ENCODE measurements at places on chromosomes 6 and 20. TPM values are rescaled to one million over a fixed set of nuclear protein-coding genes. Genes with fewer than 3 reads are reported as not detected.

The PLN gene
- total RNA-seq = 0.60 TPM

The DDX27 gene
- 33.9 TPM for total RNA-seq

The OR2H1 gene
- not detected for total RNA-seq

DNA sequence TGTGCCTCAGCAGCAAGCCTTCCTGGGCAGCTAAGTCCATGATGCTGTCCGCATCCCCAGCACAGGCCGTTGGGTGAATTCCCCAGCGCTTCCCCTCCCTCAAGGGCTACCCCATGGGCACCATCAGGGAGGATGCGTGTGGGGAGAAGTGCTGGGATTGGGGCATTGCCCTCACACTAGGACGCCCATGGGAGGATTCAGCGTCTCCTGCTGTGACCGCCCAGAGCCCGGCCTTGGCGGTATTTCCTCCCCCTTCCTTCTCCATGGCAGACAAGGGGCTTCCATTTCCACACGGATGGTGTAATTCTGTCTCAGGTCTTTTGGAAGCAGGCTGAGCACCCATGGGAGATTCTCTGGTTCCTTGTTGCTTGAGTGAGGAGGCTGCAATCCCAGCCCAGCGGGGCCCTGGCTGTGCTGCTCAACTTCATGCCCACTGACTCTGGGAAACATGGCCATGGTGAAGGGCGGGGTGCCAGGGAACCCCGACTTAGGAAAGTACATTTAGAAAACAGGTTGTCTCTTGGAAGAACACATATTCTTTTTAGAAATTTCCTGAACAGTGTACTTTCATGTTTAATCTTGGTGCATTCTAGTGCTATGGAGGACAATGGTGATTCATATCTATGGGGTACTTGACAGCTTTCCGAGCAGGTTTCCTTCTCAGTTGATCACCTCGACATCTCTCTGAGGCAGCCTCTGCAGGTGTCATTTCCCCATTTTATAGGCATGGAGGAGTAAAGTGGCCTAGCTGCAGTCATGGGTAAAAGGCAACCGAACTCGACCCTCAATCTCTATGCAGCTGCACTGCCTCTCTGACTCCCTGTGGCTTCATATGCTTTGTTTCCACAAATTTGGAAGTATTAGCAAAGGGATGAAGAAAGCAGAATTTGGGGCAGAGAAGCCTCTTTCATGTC lies 178.2 kb upstream of the CST7 start:
- no peak for DNase-seq

The KIAA1755 gene
- total RNA-seq = not detected

GRCh38 chr6:18264923-18265377 lies 620 bp upstream of the DEK start:
- DNase-seq = no peak

The GNMT gene
- total RNA-seq = not detected

DNA sequence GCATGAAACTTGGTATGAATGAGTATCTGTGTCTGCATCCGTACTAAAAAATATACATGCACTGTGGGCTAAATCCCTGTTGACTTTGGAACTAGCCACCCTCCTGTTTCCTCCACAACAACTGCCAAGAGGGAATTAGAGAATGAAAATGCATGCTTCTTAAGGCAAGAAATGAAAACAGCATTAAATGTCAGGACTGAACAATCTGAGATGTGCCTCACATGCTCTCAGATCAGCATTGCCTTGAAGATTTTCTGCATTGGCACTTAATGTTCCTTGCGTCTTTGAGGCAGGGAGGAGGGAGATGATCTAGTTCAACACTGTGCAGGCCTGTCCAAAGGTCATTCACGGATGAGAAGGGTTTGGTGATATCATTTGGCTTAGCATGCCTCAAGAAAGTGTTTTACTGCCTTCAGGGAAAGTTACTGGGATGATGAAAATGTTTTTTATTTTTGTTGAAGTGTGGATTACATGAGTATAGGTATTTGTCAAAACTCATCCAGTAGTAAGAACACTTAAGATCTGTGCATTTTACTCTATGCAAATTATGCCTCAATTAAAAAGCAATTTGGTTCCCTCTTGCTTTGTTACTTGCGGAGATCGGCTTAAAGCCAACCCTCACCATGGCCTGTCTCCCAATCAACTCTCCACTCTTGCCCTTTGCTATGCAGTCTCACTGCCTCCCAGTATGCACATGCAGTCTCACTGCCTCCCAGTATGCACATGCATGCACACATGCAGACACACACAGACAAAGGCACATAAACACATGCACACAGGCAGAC lies 47.5 kb upstream of the RIN2 start:
- no peak for DNase-seq

GRCh38 chr6:159615918-159616317 lies 77.1 kb downstream of the SOD2 start:
- DNase-seq = no peak

The PI16 gene
- not detected for total RNA-seq

DNA sequence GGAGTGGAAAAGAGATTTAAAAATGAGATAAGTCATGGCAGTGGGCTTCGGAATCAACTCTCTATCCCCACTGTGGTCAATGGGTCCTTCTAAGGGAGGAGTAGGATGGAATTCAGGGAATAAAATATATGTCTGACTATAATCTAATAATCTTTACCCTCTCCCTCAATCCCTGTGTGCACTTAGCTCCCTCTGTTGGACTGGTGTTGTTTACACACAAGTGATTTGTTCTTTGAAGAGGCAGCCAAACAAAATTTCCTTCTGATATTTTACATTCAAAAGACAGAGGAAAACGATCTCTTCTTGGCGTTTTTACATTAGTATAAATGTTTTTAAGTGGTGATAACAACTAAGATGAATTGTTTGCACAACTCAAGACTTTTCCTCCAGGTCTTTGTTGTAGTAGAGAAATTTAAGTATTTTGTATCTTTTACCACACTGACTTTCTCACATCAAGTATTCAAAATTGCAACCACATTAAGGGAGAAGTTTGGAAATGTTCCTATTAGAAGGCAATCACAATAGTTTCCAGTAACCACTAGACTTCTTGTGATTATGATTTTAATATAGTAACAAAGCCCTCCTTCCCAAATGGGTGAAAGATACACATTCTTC lies 317.8 kb downstream of the CENPW start:
- DNase-seq = peak; percentile 15

GRCh38 chr6:22328474-22328873 lies 31.6 kb upstream of the PRL start:
- DNase-seq = no peak

- no peak for DNase-seq
Measured at GRCh38 chr6:33905071-33905609, 101.3 kb upstream of the MLN start.

DNA sequence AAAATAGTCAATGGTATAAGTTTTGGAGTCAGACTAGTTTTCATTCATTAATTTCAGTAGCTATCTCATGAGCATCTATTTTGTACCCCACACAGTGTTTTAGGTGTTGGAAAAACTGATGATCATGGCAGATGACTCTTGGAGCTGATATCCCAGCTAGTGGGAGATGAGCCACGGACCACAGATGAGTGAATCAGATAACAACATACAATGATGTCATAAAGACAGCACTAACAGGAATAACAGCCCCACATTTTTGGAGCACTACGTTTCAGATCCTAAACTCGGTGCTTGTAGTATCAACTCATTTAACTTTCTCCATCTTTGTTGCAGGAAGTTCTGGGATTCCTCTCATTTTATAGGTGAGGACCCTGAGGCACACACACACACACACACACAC lies 67.8 kb upstream of the EDN3 start:
- no peak for DNase-seq

DNA sequence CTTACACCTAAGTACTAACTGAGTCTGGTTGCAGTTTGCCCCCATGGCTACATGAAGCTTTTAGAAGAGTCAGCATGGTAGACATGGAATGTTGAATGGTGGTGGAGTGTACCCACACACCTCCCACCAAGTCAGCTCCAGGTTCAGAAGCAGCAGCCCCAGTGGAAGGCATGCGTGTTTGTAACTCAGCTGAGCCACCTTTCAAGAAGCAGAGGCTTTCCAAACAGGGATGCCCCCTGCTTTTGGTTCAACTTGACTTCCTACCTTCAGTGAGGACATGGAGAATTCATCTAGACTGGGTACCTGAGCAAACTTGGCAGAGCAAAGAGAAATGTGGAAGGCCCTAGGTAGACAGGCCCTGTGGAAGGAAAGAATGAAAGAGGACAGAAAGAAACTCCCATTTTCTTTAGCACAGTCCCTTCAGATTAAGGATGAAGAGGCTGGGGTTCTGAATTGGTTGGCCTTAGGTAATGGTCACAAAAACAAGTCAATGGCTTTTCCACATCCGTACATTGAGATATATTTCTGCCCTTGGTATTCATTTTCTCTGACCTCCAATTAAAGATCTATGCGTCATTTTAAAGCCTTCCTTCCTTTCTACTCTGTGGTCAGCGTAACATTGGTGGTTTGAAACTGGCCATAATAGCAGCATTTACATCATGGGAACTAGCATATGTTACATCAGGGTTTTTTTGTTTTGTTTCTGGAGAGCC lies 53.2 kb downstream of the HFE start:
- no peak for DNase-seq

GRCh38 chr20:18678549-18679419 lies 90.9 kb downstream of the DTD1 start:
- no peak for DNase-seq

The LRRC73 gene
- total RNA-seq = 1.0 TPM

GRCh38 chr6:110681543-110682459 lies 133.5 kb downstream of the CDK19 start:
- no peak for DNase-seq

DNA sequence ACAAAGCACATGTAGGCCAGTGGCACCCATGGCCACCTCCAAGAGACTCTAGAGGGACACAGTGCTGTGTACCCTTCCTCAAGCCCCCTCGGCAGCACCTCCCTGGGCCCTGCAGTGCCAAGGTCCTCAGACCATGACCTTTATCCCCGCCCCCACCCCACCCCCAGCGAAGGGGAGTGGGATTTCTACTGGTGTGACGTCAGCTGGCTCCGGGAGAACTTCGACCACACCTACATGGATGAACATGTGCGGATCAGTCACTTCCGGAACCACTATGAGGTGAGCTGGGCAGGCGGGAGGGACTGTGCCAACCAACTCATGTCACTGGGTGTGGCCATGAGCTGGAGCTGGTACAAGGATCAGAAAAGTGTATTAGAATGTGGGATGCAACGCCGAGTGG lies 38.0 kb downstream of the TTLL9 start:
- DNase-seq = no peak

DNA sequence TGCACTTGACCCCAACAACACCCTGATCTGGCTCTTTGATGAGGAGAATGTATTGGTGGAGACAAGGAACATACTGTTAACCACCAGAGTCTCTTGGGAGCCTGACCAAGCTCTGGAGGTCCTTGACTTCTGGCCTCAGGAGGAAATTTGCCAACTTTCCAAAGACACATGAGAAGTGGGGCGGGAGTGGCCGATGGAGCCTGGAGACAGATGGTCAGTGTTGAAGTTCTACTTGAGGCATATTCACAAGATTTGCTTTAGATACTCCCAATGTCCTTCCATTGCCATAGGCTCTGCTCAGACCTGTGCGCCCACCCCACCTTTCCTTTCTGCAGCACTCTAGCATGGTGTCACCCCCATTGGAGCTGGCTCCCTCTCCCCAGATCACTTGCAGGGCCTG lies 241.0 kb downstream of the SLC24A3 start:
- DNase-seq = no peak

DNA sequence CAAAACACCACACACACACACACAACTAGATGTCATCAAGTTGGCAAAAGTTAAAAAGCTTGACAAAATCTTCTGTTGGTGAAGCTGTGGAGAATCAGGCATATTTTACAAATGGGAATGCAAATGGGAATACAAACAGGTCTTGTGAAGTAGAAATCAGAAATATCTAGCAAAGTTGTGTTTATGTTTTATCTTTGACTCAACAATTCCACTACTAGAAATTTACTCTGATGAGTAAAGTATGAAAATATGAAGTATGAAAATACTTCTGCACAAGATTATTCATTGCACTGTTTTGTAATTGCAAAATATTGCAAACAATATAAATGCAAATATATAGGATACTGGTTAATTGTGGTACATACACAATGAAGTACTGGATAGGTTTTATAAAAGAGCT lies 1166.0 kb upstream of the GJE1 start:
- no peak for DNase-seq

The SH3BGRL2 gene
- 4.1 TPM for total RNA-seq

GRCh38 chr20:53688085-53688484 lies 94.4 kb upstream of the ZNF217 start:
- no peak for DNase-seq

The DLL1 gene
- total RNA-seq = 2.2 TPM

DNA sequence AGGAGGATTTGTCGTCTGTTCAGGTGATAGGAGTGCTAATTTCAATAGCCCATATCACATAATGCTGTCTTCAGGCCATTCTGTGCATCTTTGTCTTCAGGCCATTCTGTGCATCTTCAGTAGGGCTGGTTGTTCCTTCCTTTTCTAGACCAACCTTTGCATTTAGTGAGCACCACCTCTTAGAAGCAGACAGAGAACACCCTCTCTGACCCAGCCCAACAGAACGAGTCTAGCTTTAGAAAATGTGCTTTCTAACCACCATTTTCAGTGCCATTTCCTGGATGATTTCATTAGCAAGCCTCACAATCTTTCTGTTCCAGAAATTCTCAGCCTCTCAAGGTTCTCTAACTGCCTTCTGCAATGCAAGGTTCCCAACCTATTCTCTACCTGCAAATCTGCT lies 215.3 kb upstream of the KCNQ5 start:
- no peak for DNase-seq

The SLC29A1 gene
- total RNA-seq = 33.8 TPM

The PLAGL2 gene
- 2.9 TPM for total RNA-seq

The LY6G6F gene
- total RNA-seq = not detected

The TRDN gene
- total RNA-seq = 0.51 TPM

DNA sequence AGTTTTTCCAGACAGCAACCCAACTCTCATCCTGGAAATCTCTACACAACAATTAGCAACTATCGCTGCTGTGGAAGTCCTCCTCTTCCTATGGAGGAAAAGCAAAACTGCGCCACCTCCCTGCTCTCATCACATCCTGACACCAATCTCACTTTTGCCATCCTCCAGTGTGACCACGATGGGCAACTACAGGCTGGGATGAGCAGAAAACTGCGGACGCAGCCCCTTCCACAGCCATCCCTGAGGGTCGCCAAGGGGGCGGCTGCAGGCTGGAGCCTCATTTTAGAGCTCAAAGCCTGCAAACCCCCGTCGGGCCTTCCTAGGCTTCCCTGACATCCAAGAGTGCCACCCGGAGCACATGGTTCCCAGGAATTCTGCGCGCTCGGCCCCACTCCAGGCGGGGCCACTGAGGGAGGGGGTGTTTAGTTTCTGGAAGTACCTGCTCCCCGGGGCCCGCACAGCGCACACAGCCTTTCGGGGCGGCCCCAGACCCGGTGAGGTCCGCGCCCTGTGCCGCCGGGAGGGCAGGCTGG lies 1.2 kb downstream of the TCFL5 start:
- DNase-seq = no peak

GRCh38 chr6:107571354-107571753 lies 81.4 kb downstream of the SOBP start:
- DNase-seq = no peak
